ENCODE measurements at places on chromosomes 7 and 10.

- DNase-seq: no peak
Measured at GRCh38 chr10:9792181-9792580, 1225.5 kb upstream of the CELF2 start.

DNA sequence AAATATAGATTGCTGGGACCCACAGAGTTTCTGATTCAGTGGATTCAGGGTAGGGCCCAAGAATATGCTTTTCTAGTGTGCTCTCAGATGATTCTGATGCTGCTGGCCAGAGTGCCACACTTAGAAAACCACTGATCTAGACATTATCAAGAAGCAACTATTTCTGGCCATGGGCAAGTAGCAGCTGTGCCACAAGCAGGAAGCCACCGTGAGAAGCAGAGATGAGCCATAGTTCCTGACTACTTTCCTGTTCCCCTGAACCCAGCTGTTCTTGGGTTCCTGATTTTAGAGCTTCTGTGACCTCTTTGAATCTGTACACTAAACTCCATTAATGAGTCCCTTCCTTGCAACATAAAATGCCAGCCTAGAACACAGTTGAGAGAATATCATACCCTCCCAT, 38.1 kb upstream of the PIK3AP1 start:
- no peak for DNase-seq

GRCh38 chr7:152392254-152392653, 43.5 kb downstream of the KMT2C start:
- no peak for DNase-seq

DNA sequence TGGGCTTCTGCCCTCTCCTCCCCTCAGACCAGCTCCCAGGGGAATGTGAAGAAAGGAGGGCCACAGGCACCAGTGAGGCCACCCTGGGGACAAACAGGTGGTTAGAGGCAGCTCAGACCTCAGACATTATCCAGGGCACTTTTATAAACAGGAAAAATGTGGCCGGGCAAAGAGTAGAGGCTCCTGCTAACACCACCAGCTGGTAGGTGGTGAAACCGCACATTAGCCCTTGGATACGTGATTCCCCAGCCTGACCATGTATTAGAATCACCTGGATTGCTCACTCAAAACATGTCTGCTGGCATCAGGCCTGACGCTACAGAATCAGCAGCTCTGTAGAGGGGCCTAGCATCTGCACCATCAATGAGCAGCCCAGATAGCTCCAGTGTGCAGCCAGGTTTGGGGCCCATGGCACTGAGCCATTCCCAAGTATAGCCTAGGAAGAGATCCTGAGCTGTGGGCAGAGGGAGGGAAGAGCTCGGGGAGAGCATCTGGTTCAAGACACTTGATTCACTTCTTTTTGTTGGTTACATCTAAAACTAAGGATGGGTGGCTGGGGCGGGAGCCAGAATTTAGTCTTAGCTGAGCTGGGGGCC, 37.1 kb downstream of the GPR26 start:
- DNase-seq: no peak

- no peak for DNase-seq
Measured at GRCh38 chr7:128908750-128909624, 1.5 kb downstream of the KCP start.

DNA sequence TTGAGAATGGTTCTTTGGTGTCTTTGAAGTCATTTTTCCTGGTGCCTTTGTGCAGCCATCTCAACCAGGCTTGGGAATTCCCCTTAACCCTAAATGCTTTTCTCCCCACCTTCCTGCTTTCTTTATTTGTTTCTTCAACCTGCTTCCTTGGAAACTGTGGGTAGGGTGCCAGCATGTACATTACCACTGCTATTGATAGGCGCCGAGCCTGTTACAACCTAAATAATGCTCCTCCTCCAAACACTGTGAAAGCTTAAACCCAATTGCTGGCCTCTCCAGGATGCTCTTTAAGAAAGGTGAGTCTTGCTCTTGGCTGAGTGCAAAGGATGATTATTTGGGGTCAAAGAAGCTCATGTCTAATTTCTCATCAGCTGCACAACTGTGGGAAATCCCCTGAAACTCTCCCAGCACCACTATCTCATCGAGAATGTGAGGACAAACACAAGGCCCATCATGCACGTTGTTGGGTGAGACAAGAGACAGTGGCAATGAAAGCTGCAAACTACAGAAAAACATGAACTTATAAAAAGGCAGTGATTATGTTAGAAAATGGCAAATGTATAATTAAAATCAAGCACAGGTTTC, 285.5 kb upstream of the IGFBP3 start:
- no peak for DNase-seq

DNA sequence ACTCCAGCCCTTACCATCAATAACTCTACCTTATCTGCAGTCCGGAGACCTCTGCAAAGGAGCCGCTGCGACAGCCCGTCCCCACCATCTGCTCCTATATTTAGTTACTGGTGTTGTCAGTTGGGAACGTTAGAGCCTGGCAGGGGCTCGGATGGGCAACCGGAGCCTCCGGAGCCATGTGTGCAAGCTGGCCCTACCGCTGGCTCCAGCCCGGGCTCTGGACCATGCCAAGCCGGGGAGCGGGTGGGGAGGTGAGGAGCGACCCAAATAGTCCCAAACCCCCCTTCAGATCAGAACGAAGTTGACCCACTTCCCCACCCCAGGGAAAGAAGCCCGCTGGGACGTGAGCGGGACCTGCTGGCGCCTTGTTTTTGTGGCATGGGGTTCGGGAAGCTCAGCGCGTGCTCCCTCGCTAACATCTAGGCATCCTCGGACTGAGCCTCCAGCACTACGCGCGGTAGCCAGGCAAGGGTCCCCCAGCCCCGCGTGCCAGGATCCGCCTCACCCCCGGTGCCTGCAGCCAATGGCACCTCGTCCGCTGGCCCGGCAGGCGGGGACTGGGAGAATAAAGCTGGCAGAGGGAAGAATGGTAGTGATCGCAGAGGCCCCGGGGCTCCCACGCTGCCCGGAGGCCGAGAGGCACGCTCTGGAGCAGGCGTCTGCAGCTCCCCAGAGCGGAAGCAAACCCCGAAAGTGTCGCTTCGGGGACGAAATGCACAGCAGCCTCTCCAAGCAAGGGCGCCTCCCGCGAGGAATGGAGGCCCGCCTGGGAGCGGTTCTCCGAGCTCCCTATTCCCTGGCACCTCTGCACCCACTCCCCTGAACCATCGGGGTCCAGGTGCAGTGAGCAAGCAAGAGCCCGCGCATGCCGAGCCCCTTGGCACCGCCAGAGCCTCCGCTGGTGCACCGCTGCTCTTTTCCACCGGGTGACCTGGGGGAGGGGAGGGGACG, 679 bp downstream of the LRRC20 start:
- peak; percentile 56 for DNase-seq

- DNase-seq: no peak
Measured at GRCh38 chr10:35644050-35644950, 2.2 kb upstream of the FZD8 start.

DNA sequence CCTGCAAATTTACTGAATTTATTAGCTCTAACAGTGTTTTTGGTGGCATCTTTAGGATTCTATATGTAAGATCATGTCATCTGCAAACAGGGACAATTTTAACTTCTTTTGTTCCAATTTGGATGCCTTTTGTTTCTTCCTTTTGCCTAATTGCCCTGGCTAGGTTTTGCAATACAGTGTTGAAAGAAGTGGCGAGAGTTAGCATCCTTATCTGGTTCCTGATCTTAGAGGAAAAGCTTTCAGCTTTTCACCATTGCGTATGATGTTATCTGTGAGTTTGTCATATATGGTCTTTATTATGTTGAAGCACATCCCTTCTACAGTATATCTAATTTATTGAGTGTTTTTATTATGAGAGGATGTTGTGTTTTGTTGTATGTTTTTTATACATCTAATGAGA, 301.4 kb downstream of the PTPRN2 start:
- DNase-seq: no peak

DNA sequence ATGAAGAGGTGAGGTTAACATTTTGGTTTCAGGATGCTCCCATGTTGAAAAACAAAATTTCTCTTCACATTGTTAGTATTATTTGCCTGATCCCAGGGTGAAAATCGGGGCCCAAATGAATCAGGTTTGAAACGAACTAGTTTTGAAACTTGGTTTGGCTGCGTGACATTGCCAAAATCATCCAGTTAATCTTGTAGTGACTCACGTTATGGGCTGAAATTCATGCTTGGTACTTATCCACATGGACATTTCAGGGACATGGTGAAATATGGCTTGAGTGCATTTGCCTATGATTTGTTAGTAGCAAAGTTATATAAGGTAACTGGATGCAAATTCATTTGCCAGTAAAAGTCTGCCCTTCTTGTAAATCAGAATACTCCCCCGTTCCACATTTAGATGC, 97.3 kb downstream of the CFAP58 start:
- DNase-seq: no peak

DNA sequence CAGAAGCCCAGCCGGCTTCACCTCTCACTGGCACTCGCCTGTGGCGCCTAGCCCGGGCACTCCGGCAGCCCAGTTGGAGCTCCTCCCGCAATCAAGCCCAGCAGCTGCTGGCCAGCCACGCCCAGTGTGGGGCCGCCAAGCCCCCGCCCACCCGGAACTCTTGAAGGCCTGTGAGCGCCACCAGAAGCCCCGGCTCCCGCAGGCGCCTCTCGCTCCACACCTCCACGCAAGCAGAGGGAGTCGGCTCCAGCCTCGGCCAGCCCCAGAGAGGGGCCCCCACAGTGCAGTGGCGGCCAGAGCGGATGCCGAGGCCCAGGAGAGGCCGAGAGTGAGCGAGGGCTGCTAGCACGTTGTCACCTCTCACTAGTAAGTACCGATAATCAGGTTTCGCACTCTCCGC, 240.7 kb downstream of the TFEC start:
- no peak for DNase-seq

GRCh38 chr7:47795631-47796030, 152.6 kb downstream of the PKD1L1 start:
- DNase-seq: no peak

GRCh38 chr10:48247680-48248079, 26.8 kb downstream of the FRMPD2 start:
- no peak for DNase-seq

- DNase-seq: no peak
Measured at GRCh38 chr7:82477733-82478515, 34.3 kb upstream of the CACNA2D1 start.

DNA sequence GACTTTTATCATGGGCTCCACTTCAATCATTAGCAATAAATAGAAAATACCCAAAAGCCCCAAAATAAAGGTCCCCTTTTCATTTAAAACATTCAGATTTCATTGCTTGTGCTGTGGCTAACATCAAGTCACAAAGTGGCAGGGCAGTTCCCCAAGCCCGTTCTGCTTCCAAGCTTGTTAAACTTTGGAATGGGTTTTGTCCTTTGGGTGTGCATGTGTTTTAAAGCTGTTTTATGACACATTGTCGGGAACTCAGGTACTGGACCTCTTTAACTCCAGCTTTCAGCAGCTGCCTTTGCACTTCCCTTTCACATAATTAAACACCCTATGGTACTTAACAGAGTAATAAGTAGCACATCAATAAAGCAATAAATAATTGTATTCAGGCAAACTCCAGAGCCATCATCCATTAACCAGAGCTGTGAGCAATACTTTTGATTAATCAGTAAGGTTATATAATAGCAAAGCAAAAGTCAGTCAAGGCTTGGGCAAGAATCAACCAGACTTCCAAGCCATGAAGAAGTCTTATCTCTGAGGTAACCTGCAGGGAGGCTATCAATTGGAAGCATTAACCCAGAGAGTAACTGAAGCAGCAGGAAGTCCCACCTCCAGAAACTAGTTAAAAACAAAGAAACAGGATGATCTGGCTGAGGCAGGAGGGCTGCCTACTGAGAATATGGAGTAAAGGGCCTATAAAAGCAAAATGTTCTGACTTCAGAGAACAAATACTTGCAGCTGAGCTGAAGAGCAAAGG, 56.1 kb upstream of the ARID5B start:
- no peak for DNase-seq

DNA sequence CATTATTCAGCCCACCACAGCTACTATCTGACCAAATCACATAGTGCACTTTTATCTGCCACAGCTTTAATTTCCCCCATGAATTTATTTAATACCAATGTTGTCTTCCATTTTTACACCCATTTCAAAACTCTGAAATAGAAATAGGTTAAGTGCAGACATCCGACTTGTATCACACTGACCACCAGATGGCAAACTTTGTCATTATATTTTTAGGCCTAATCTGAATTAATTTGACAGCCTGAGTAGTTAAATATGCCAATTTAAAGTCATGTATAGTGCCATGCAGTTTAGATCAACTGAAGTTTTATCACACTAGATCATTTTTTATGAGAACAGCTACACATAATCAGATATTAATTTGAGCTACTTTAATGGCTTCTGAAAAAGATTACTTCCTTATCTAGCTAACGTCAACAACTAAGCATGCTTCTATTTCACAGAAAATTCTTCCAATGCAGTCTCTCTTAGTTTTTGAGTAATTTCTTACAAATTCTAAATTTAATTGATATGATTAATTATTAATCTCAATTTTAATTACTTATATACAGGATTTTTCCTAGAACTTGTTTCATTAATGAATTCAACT, 566.4 kb downstream of the GFRA1 start:
- DNase-seq: no peak

- DNase-seq: no peak
Measured at GRCh38 chr7:72176875-72177274, 235.3 kb downstream of the CALN1 start.

All from bone marrow (tissue), 2 donors.